Astrocyte of the hippocampus (primary cell): ENCODE measurements at places on chromosomes 3 and 15.
A peak's percentile ranks its signal among the peaks of the same experiment; 100 is the strongest.

DNA sequence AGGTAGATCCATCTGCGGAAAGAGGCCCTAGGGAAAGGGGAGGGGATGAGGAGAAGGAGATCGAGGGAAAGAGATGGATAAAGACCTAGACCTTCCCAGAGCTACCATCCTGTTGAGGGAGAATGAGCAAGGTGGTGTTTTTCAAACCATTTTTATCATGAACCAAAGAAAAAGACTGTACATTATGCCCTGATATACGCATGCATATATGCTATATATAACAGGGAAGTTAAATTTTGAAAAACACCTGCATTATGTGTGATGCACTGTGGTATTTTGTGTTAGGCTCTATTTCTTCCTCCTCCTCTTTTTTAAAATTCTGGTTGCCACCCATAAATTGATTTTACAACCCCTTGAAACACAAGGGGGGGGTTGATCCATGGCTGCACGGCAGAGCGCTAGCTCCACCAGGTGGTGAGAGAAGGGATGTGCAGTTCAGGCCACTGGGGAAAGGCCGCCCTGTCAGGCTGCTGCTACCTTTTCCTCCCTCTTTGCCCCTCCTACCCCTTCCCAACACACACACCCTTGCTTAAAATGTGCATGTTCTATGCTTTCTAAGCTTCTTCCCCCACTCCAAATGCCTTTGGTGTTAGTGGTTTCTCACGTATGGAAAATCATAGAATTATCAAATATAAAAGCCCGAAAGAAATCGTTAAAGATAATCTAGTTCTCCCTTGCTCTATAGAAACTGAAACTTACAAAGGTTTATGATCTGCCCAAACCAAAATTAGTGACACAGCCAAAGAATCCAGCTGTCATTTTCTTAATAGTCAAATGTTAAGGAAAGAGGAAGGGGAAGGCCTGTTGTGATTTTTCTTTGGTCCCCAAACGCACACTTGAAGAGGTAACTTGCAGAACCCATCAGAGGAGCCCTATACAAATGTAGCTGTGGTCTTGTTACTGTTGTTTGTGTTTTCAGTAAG lies 262.0 kb upstream of the UMPS start:
- peak; percentile 80 for DNase-seq

- DNase-seq: peak; percentile 58
These were observed 9.5 kb upstream of the DPPA4 start for GRCh38 chr3:109346770-109347295.

- DNase-seq: no peak
These were observed 152.3 kb upstream of the ROPN1 start for GRCh38 chr3:124144035-124144814.

DNA sequence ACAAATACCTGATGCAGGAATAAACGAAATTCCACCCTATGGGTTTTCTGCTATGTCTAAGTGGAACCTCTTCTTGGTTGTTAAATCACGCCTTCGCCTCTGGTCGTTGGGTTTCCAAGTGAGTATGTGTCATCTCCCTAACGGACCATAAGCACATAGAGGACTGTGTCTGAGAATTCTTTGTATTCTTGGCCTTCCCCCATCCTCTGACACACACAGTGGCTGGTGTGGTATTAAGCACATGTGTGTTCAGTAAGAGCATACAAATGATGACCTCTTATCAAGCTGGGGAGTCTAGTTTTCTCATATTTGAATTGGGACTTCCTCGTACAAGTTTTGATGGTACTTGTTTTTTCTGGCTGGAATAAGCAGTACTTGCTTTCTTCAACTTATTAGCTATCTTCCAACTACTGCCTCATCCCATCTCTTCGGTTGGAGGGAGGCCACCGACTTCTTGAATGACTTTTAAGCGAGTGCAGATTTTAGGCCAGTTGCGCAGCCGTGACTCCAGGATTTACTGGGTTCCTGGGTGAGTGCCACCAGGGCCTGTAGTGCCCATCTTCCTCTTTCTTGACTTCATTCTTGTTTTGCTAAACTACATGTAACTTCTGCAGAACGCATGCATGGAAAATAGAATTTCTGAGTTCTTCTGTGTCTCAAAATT lies 240.2 kb downstream of the ADAMTS17 start:
- DNase-seq: no peak

DNA sequence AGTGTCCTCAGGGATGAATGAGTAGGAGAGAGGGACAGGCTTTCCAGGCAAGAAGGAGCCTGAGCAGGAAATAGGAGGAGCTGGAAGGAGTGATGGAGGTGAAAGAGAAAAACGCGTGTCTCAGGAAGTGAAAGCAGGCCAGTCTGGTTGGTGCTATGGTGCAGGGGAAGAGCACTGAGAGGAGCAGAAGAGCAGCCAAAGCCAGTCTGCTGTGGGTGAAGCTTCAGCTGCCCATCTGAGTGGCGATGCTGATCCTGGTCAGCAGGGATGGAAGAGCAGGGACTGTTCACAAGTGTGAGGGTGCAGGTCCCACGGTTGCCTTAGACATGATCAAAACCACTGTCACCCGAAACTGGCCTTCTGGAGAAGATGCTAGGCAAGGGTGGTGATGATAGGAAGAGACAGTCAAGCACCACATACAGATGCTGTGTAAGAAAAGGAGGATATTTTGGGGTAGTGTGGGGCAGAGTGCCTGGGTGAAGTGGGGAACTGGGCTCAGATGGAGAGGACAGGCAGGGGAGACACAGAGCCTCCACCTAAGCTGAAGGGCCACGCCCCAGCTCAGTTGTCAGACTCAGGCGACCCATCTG lies 5.5 kb upstream of the KY start:
- no peak for DNase-seq

DNA sequence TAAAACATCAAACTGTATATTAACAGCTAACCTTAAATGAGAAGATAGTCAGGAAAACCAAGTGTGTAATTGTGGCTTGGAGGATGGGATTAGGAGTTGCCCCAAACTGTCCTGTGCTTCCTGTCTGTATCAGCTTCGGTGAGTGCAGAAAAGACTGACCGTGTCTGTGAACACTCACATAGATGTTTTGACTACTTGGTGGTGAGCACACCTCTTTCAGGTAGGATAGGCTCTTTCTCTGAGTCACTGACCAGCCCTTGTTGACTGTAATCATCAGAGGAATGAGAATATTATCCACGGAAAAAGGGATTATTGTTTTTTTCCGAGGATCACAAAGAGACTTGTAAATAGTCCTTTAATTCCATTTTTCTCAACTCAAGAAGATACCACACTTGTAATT lies 51.5 kb downstream of the GMNC start:
- no peak for DNase-seq

- DNase-seq: peak; percentile 66
These were observed 37.6 kb downstream of the GBE1 start for GRCh38 chr3:81723732-81724313.

GRCh38 chr15:51184627-51185026 lies 89.9 kb upstream of the TNFAIP8L3 start:
- DNase-seq: no peak

GRCh38 chr3:87793337-87793877 lies 265.4 kb downstream of the CGGBP1 start:
- no peak for DNase-seq

DNA sequence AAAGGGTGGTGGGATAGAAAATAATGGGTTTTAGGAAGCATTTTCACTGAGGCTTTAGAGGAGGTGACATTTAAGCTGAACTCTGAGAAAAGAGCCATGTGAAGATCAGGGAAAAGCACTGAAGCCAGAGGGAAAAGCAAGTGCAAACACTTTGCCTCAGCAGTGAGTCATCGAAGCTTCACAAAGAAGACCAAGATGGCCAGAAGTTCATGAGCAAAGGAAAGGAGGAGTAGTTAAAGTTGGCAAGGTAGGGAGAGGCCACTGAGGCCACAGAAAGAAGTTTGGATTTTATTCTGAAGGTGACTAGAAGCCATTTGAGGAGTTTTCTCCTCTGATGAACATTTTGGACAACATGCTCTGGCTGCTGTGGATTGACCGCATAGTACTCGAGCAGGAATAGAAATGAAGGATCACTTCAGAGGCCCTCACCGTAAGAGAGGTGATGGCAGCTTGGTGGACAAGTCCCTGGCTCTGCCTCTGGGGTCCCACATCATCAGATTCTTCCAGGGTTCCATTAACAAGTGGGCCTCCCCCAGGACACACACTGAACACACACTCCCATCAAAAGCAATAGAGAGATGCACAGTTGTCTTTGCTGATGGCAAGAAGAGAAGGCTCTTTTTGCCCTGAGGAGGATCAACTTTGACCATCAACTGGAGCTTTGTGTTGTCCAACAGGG lies 75.5 kb downstream of the TOP2B start:
- DNase-seq: no peak

DNA sequence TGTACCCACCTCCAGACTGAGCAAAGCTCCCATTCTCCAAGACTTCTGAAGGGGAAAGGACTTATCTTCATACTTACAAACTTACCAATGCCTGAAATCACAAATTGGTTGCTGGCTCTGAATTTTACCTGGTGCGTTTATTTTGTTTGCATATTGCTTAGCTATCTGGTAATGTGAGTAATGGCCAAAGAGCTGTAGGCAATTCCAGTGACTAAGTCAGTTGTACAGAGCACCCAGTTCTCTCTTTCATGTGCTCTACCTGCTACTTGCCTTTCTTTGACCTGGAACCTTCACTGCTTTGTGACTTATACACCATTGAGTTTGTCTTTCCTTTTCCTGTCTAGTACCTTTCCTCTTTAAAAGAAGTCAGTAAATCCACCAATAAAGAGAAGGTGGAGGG lies 755.9 kb upstream of the LMCD1 start:
- no peak for DNase-seq

DNA sequence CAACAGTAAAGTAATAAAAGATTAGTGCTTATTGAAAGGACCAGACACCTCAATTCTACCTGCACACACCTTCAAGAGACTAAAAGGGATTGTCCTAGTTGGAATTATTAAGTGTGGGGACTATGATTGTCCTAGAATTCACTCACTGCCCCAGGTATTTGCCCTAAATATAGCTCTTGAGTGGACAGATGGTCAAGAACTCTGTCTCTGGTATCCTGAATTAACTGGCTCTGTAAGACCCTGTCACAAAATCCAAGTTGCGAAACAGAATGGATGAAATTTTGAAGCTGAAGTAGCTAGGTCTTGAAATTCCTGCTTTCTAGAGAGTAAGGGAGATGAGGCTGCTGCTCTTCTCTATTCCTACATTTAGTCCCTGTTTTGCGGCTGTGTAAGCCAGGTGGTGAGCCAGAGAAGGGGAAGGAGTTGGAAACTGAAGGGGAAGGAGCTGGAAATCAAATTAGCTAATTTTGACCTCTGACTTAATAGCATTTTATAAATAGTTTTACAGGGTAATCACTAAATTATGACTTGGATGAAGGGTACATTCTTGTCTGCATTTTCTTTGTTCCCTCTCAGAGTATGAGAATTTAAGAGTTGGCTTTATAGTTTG lies 34.5 kb downstream of the KBTBD12 start:
- DNase-seq: no peak

- DNase-seq: no peak
These were observed 73.3 kb upstream of the RAD18 start for GRCh38 chr3:9036404-9037131.

DNA sequence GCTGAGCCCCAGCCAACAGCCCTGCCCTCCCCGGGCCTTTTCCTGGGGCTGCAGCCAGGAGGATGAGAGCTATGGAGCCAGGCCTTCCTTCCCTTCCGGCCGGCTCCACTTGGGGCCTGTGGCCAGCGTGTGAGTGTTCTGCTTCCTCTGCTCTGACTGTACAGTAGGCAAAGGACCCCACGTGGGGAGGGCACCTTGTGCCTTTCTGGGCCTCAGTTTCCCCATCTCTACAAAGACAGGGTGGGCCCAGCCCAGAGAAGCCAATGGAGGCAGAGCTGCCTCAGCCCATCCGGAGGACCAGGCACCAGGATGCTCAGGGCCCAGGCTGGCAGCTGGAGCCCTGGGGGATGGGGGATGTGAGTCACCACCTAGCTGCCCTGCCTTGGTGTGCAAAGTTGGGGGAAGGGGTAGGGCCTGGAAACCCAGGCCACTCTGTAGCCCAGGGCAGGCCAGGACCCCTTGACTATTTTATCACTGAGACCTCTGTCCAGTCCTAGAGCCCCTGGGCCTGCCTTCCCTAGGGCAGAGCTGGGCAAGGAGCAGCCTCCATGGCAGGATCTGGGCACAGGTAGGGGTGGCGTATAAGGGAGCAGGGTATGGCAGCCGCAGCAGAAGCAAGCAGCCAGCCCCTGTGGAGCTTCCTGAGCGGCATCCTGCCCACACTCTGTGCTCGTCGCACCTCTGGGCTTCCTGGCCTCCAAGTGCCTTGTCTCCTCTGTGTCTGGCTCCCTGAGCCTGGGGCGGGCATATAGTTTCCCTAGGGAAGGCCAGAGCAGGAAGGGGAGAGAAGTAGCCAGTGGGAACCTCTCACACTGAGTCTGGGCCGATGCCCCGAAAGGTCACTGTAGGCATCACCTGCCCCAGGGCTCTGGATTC lies 1.8 kb downstream of the PSTPIP1 start:
- DNase-seq: peak; percentile 44

DNA sequence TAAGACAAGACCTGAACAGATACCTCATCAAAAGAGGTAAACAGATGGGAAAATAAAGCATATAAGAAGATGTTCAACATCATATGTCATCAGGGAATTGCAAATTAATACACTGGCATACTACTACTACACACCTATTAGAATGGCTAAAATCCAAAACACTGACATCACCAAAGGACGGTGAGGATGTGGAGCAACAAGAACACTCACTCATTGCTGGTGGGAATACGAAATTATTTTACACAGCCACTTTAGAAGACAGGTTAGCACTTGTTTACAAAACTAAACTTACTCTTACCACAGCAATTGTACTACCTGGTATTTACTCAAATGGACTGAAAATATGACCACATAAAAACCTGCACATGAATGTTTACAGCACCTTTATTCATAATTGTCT lies 119.6 kb downstream of the GSK3B start:
- DNase-seq: no peak

- DNase-seq: no peak
These were observed 32.5 kb upstream of the TM4SF4 start for GRCh38 chr3:149442043-149442442.

DNA sequence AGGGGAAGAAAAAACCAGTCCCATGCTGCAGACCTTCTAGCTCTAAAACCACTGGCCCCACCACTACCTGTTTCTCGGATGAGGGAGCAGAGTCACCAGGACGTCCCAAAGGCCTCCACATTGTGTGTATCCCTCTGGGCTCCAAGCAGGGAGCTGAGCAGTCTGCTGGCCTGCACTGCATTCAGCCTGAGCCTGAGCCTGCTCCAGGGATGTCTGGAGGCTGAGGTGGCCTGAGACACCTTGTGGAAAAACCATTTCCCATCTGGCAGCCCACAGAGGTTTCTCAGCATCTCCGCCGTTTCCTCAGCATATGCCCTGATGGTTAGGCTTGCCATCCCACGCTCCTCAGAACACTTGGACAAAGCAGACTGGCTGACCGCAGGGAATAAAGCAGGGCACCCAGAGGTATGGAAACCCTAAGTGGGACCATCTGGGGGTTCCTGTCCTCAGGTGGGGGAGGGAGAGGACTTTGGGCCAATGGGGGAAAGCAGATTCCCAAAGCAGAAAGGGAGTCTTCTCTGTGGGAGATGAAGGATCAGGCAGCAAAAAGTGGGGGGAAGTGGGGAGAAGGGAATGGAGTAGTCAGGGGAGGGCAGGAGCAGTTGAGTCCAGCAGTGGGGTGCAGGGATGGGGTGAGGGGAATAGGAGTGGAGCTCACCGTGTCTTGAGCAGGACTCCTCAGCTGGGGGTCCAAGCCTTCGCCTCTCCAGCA lies at the start of gene CILP:
Gene CILP (minus strand): TSS at position 704 of the 712 bp plus-strand sequence. CDS start 1,718 bp downstream, outside the sequence.
- no peak for DNase-seq

- peak; percentile 44 for DNase-seq
These were observed 93.1 kb downstream of the GMPS start for GRCh38 chr3:155963570-155963969.
